AG04449 (cell line): ENCODE measurements at places on chromosomes 16 and 17.
A peak's percentile ranks its signal among the peaks of the same experiment; 100 is the strongest.

DNA sequence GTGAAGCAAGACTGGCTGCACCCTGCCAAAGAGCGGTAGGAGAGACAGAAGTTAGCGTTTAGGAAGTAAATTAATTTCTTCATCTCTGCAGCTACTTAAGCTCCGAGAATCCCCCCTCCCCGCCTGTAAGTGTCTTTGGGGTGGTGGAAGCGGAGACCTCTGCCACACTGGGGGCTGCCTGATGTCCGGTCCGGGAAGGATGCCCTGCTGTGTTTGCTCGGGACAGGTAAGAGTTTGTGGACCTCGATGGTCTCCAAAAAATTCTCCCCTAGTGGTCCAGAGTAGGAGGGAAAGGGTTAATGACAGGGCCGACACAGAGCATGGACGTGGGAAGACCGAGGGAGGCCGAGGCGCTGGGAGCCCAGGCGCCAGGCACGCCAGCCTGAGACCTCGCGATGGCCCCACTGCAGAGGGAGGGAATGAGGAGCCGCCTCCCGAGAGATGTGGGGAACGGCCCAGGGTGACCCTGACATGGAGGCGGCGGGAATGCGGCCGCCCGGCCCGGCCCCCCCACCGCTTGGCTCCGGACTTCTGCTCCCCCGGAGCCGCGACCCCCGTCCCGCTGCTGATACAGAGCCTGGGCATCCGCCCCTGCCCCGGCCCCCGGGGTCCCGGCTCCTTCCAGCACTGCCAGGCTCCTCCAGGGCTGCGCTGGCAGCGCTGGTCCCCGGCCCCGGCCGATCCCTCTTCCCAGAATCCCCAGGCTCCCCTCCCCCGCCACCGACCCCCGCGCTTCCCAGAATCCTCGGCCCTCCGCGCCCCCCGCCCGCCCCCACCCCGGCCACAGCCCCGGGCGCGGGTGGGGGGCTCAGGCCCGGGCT is 680 bp downstream of the ZNF629 start:
- no peak for DNase-seq

GRCh38 chr16:68786685-68787418 is 49.8 kb downstream of the CDH1 start:
- no peak for DNase-seq

DNA sequence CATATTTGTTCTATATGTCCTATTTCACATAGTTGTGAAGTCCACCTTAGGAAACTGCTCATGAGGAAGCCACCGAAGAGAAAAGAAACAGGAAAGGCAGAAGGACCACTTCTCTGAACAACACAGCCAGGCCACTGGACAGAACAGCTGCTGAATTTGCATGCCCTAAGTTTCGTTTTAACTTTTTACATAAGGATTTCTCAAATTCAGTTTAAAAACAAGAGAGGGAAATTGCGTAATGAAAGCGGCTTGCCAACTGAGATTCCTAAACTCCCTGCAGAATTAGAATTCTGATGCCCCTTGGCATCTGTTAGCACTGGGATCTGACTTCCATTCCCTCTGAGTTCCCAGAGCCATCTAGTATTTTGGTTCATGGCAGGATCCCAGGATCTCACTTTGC is 5.0 kb upstream of the CCL8 start:
- no peak for DNase-seq

DNA sequence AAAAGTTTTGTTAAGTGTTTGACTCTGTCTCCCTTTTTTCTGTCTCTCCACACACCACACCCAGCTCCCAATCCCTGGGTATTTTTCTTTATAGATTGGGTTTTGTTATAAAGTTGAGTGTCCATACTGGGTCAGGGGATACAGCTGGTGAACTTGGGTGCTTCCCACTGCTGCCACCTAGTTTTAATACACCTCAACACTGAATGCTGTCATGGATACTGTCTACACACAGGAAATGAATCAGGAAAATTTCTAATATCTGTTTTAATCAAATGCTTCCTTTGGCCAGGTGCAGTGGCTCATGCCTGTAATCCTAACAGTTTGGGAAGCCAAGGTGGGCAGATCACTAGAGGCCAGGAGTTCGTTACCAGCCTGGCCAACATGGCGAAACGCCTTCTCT is 5.3 kb upstream of the TAOK1 start:
- DNase-seq, result no peak

DNA sequence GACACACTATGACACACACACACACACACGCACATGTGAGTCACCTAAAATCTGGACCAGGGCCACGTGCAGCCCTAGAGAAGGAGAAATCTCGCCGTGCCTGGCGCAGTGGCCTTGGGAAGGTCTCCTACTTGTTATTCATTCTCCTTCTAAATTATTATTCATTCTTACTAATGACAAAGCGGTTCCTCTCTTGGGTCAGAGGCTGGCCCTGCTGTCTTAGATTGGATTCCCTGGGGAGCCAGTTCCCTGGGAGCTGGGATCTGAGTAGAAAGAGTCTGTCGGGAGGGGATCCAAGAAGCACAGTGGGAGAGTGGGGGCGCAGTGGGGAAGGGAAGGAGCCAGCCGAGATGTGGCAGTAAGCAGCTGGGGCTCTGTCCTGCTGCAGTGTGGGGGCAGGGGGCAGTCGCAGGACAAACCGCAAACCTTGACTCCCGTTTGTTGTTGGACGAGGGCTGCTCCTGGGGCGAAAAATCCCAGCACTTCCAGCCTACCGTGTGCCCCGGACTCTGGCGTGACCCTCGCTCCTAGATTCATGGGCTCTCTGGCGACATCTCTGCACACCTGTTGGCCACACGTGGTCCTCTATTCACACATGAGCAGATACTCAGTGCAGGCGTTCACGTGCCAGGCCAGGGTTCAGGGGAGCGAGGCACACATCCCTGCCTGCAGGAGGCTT is 18.7 kb upstream of the JPH3 start:
- DNase-seq, result no peak

GRCh38 chr17:5381542-5381941 is 37.9 kb downstream of the NUP88 start:
- no peak for DNase-seq

- no peak for DNase-seq
These were observed 142.6 kb upstream of the CRHR1 start for GRCh38 chr17:45641541-45641940.

- no peak for DNase-seq
These were observed 1.4 kb downstream of the GCSH start for GRCh38 chr16:81094771-81095251.

DNA sequence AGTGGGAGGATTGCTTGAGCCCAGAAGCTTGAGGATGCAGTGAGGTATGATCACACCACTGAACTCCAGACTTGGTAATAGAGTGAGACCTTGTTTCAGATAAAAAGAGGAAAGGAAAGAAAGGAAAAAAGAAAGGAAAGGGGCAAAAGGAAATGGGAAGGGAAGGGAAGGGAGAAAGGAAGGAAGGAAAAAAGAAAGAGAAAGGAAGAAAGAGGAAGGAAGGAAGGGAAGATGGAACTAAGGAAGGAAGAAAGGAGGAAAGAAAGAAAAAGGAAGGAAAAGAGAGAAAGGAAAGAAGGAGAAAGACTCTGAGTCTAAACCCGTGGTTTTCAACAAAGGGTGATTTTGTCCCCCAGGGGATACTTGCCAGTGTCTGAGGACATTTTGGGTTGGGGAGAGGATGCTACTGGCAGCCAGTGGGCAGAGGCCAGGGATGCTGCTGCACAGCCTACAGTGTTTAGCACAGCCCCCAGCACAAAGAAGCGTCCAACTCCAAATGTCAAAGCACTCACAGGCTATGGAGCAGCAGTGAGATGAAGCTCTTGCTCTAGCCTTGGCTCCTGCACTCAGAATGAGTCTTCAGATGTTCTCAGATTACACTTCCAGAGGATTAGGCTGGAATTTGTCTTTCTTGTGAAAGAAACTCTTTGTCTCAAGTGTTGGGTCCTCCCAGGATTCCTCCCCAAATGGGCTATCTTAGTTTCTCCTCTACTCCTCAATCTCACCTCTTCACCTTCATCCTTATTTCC is 64.2 kb downstream of the BMERB1 start:
- DNase-seq, result no peak

GRCh38 chr17:31877341-31877740 is 18.3 kb upstream of the COPRS start:
- no peak for DNase-seq

DNA sequence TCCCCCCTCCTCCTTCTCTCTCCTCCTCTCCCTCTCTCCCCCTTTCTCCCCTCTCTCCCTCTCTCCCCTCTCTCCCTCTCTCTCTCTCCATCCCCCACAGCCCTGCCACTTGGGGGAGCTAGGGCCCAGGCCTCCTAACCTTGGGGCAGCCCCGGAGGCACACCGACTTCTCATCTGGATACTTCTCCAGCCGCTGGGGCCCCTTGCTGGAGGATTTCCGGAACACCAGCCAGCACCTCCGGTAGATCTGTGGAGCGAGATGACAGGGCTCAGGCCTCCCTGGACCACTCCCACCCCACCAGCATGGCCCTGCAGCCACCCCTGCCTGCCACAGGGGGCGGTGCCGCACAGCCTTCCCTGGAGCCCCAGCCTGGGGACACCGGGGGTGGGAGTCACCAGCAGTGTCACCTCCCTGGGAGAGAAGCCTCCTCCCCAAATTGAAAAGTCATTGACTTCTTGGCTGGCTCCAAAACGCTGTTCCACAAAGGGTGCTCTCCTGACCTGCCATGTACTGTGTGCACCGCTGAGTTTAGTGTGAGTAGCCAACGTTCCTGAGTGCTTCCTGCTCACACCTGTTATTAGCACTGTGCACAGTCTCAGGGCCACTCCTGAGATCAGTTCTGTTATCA is 10.5 kb downstream of the DOK4 start:
- no peak for DNase-seq

GRCh38 chr16:66003201-66003600 is 363.3 kb upstream of the CDH5 start:
- DNase-seq, result no peak

DNA sequence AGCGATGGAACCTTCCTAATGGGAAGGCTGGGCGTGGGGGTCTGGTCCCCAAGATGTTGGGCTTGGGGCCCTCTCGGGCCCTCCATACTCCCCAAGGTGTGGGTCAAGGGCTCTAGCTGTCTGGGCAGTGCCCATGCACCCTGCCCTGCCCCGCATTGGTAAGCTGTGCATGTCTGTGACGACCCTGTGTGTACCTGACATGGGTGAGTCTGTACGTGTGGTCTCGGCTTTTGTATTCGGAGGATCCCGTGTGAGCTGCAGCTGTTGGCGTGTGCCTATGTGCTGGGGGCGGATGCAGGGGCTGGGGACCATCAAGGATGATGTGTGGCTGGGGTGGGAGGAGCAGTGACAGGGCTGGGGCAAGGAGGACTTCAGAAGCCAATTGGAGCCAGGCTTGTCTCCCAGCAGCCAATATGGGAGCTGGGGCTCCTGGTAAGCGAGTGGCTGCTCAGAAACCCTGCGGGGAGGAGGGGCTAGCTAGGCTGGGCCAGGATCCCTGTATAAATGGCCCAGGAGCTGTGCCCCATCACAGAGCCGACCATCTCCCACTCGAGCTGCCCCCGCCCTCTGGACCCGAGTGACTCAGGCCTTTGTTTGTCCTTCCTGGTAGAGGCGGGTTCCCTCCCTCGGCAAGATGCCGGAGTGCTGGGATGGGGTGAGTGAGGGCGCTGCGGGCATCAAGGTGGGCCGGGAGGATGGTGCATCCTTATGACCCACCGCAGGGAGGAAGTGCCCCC is at the start of gene NDRG4:
Gene NDRG4 (plus strand): TSS at position 529 of the 737 bp plus-strand sequence. CDS start 106 bp downstream, at position 635.
- peak; percentile 58 for DNase-seq

- no peak for DNase-seq
These were observed 21.4 kb downstream of the MPRIP start for GRCh38 chr17:17063546-17064122.

GRCh38 chr16:87918338-87918737 is 18.0 kb downstream of the CA5A start:
- no peak for DNase-seq

- peak; percentile 95 for DNase-seq
These were observed at the start of gene KRTAP2-3 for GRCh38 chr17:41060052-41060604. Gene KRTAP2-3 (minus strand): TSS chr17:41060114. CDS start chr17:41060050, 64 bp downstream.

DNA sequence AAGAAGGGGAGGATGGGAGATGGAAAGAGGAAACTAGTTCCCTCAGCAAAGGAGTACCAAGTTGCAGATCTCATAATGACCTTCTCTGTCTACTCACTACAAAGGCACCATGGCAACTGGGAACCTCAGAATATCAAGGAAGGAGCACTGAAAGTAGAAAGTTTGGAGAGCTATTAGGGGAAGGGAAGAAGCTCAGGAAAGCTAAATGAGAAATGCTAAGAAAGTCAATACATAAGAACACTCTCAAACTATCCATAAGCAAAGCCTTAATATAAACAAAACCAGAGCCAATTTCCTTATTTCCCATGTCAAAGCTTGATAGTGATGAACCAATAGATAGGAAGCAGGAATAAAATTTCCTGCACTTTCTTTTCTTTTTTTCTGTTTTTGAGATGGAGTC is 57.9 kb upstream of the C17orf78 start:
- no peak for DNase-seq

DNA sequence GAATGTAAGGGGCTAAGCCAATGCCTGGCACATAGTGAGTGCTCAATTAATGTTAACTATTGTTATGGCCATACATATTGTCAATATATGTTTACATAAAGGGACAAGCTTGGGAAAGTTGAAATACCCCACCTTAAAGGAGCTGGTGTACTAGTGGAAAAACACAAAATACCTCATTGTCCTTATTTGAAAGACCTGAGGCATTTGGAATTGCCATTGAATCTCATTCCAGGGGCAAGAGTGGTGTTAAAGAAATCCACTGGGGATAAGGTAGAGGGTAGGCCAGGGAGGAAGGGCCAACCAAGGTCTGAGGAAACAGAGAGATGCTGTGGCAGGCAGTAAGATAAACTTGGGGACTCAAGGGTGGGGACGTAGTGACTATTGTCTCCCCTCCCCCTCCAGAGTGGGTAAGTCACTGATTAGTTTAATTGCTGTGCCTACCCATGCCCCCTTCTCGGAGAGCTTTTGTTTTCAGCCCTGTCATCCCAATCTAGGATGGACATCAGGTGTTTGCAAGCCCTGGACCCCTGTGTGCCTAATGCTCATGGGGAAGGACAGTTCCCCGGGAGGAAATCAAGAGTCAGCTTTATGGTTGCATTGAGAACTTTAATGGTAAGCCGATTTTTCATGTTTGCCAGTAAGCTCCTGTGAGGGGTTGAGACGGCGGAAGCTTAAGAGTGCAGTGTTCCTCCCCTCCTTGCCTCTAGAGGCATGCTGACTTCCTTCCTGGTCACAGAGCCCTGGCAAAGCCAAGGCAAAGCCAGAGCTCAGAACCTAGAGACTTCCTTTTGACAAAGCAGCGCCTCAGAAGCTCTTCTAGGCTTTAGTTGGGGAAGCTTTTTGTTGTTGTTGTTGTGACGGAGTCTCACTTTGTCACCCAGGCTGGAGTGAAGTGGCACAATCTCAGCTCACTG is 2.5 kb upstream of the HEATR9 start:
- DNase-seq, result no peak

GRCh38 chr17:47915776-47916398 is 19.9 kb downstream of the SP2 start:
- no peak for DNase-seq
